Stimulated activated CD4-positive, alpha-beta T cell treated with anti-CD3 and anti-CD28 coated beads, Interleukin-1b, Interleukin-23, amount 100 ng/mL, for 1 hour (primary cell): ENCODE measurements at places on chromosomes 5 and 9.

- DNase-seq = no peak
These were observed 103.5 kb downstream of the MAPKAP1 start for GRCh38 chr9:125603478-125604021.

GRCh38 chr5:30890377-30890776, 303.1 kb upstream of the CDH6 start:
- no peak for DNase-seq

DNA sequence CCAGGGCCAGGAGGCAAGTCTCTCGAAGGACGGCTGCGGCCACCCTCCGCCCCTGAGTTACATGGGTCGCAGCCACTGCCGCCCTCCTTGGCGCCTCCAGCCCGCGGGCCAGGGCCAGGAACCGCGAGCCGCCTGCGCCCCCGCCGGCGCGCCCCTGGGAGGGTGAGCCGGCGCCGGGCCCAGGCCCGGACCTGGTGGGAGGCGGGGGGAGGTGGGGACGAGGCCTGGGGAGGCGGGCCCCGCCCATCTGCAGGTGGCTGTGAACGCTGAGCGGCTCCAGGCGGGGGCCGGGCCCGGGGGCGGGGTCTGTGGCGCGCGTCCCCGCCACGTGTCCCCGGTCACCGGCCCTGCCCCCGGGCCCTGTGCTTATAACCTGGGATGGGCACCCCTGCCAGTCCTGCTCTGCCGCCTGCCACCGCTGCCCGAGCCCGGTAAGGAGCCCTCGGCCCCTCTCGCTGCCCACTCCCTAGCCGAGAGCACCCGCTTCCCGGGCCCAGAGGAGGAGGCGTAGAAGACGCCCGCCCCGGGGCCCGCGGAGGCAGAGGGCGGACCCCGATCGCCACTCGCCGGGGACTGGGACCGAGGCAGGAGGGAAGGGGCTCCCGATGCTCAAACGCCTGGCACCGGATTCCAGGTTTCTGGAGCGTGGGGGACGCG, at the start of gene ASS1:
Gene ASS1, plus strand, starts transcription at position 397 of the 657 bp plus-strand sequence. CDS start 7,268 bp downstream, outside the sequence.
- DNase-seq = peak; percentile 35

GRCh38 chr9:116271340-116271739, 117.7 kb downstream of the PAPPA start:
- no peak for DNase-seq

DNA sequence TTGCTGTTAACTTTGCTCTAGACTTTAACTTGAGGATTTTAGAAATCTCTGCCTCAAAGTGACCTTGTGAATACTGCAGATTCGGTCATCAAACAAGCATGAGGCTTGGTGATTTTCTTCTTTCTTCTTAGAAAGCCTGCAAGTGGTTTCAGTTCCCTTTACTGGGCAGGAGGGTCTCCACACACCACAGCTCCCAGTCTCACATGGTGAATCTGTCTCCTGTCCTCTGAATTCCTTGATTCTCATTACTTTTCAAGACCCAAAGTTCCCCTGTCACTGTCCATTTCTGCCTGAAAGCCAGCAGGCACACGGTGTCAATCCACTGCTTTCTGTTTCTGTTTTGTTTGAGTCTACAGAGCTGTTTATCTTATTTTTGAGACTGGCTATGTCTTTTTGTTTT, 14.1 kb downstream of the HSPB3 start:
- DNase-seq = no peak

- no peak for DNase-seq
These were observed at the start of gene ELOVL7 for GRCh38 chr5:60843936-60844905. ELOVL7 (minus strand) TSS chr5:60844269; CDS start chr5:60787397, 56,872 bp downstream.

- no peak for DNase-seq
These were observed 9.9 kb downstream of the S100Z start for GRCh38 chr5:76859591-76860247.

DNA sequence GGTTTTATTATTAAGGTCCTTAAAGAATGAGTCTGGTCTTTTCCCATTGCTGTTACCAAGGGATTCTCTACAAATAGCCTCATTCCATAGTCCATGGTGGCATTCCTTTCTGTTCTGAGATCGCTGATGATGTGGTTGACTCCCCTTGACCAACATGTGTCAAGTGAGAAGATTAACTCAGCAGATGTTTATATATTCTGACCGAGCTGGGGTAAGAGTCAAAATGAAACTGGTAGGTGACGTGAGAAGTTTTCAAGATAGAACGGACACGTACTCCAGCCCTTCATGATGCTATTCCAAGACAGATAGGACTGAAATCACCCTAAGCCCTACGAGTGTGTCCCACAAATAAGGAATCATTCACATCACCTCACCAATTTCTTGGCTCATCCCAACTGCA, 155.5 kb upstream of the WWC1 start:
- no peak for DNase-seq

GRCh38 chr5:120258123-120258522, 206.0 kb upstream of the PRR16 start:
- DNase-seq = no peak

GRCh38 chr5:95219411-95219810, 65.5 kb downstream of the MCTP1 start:
- no peak for DNase-seq

GRCh38 chr9:19759066-19759465, 29.8 kb downstream of the SLC24A2 start:
- no peak for DNase-seq

- no peak for DNase-seq
These were observed 125.3 kb upstream of the IRX4 start for GRCh38 chr5:2007878-2008501.

- DNase-seq = no peak
These were observed 8.5 kb downstream of the HK3 start for GRCh38 chr5:176890455-176891330.

DNA sequence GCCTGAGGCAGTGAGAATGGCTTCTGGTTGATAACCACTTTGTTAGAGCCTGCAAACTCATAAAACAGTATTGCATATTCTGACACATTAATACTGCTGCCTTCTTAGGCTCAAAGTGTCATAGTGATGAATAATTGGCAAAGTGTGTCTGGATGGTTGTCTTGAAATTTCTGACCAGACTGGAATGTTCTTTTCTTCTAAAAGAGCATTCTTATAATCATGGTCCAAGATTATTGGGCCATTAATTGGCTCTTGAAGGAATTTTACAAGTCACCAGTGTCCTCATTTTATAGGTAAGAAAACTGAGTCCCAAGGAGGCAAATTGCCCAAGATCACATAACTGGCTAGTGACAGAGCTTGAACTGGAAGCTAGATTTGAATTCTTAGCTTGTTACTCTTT, 111.7 kb downstream of the PCSK1 start:
- no peak for DNase-seq

DNA sequence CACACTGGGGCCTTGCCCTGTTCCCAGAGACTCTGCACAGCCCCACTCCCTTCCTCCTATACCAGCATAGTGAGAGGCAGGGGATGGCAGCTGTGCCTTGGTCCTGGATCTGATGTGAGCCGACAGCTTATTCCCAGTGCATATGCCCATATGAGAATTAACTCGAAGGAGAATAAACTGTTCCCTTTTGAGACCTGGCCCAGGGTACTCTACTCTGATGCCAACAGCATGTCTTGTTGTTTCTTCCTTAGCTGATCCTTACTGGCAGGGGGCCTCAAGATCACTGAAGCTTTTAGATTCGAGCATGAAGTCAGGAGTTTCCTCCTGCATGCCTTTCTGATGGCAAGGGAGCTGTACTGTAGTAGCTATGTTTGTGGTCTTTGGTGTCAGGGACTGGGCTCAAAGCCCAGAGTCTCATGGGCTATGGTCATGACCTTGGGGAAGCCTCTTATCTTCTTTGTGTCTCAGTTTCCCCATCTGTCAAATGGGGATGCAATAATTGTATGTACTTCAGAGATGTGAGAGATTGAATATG, 57.1 kb downstream of the DOCK2 start:
- DNase-seq = no peak

GRCh38 chr9:85602742-85603141, 139.0 kb downstream of the AGTPBP1 start:
- no peak for DNase-seq

DNA sequence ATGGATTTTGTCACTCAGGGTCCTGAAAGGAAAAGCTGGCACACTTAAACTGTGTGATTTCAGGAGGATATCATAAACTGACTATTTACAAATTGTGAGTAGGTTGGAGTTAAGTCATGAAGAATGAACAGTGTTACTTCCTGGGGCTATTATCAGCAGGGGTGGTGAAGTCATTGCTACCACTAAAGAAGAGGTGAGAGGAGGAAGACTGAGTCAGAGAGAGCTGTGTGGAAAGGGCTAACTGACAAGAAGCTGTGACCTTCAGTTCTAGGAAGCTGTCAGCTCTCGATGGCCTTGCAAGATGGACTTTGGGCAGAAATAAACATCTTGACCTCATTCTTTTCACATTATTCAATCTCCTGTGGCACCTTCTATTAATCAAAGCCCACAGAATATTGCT, 72.3 kb upstream of the STARD4 start:
- DNase-seq = no peak

DNA sequence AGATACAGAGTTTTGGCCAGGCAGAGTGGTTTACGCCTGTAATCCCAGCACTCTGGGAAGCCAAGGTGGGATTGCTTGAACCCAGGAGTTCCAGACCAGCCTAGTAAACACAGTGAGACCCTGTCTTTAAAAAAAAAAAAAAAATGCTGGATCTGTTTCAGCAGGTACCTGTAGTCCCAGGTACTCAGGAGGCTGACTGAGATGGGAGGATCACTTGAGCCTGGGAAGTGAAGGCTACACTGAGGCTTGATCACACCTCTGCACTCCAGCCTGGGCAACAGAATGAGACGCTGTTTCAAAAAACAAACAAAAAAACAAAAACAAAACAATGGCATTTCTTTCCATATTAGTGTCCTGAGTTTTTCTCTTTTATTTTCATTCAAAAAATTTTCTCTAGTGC, 19.0 kb downstream of the UNC13B start:
- DNase-seq = no peak

DNA sequence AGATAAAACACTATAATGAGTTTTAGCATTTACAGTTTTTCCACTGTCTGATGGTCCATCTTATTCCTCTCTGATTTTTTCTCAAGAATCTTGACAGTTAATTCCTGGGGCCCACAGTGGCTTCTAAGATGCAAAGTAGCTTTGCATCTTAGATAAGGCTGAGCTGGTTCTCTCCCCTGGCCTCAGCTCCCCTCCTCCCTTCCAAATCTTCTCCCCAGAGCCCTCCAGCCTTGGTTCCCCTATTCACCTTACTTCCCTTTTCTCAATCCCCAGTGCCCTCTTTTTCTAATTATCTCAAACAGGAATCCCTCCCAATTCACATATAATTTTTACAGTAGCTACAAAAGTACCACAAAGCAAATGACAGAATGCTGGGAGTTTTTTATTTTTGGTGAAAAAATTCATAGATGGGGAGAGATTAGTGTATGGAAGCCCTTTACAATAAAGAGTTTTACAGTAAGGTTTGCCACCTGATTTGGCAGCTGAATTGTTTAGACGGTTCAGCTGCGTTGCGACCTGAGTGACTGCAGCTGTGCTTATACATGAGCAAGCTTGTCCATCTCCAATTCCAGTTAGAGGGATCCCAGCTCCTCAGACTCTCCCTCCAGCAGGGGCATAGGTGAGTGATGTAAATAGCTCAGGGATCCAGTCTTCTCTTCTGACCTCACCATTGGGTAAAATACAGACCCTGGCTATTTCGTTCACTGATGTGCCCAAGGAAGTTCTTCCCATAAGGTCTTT, 51.4 kb upstream of the CKMT2 start:
- no peak for DNase-seq

- DNase-seq = no peak
These were observed 5.3 kb downstream of the SLC34A1 start for GRCh38 chr5:177389241-177390169.

DNA sequence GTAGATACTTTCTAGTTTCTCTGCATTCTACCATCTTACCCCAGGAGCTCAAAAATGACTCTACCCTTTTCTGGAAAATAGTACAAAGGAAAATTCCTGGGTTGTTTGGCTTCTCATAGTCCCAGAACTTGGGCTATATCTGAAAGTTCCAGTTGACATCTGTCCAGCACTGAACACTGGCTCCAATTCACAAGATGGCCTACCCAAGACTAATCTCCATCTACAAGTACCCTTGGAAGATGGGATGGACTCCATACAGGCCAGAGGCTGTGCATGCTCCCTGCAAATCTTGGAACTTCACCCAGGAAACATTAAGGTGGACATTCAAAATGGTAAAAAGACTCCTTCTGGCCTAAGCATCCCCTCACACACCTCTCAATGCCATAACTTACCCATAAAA, 427.1 kb downstream of the DTWD2 start:
- DNase-seq = no peak

GRCh38 chr5:119339965-119340364, 15.9 kb upstream of the TNFAIP8 start:
- DNase-seq = no peak

GRCh38 chr9:131216806-131217205, 59.5 kb downstream of the FAM78A start:
- no peak for DNase-seq

DNA sequence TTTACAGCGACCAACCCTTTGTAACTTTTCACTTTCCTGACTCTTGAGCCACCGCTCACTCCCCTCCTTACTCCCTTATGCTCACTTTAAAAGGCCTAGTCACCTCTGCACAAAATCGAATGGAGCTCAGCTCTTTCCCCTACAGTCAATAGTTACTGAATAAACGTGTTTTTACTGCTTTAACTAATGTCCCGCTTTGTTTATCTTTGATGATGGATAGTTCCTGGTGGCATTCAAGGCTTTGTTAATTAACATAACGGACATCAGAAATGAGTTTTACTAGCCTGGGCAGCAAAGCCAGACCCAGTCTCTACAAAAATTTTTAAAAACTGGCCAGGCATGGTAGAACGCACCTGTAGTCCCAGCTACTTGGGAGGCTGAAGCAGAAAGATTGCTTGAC, 5.0 kb downstream of the SERINC5 start:
- no peak for DNase-seq

- no peak for DNase-seq
These were observed 60.5 kb downstream of the ERCC6L2 start for GRCh38 chr9:95935861-95936578.
